Right kidney (tissue), 9 donors: ENCODE measurements at places on chromosomes 11 and 22.

DNA sequence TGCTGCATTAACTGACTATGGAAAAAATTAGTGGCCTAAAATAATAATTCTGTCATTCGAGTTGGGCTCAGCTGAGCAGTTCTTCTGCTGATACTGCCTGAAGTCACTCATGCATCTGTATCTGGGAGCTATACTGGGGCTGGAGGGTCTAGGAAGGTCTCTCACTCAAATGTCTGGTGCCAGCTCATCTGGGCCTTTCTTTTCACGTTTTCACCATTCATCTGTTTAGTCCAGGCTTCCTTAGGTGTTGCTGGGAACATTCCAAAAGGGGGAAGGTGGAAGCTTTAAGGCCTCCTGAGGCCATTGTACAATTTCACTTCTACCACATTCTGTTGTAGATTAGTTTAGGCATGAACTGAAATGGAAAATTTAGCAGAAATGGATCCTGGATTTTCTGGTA lies 28.0 kb downstream of the YAP1 start:
- no peak for DNase-seq

DNA sequence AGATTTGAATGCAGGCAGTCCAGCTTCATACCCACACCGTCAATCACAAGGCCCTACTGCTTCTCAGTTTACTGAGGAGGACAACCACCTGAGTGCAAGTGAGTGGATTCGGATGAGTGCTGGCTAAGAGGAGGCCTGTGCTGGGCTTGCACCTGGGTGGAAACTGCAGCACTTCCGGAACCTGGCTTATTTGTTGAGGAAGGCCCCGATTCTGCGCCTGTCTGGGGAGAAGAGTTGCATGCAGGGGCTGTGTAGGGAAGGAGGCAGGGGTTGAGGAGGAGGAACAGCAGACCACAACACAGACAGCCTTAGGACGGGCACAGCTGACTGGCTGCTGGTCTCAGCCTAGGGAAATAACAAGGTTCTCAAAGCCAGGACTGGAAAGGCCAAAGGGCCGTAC lies 20.8 kb downstream of the ABTB2 start:
- no peak for DNase-seq

GRCh38 chr22:47446331-47446730 lies 683.9 kb downstream of the TBC1D22A start:
- DNase-seq = peak; percentile 10

- no peak for DNase-seq
These were observed 2.4 kb downstream of the PAFAH1B2 start for GRCh38 chr11:117146521-117146920.

- no peak for DNase-seq
These were observed 1106.8 kb upstream of the RAG2 start for GRCh38 chr11:37704791-37705190.

GRCh38 chr11:108891909-108892511 lies 227.1 kb downstream of the DDX10 start:
- DNase-seq = no peak

DNA sequence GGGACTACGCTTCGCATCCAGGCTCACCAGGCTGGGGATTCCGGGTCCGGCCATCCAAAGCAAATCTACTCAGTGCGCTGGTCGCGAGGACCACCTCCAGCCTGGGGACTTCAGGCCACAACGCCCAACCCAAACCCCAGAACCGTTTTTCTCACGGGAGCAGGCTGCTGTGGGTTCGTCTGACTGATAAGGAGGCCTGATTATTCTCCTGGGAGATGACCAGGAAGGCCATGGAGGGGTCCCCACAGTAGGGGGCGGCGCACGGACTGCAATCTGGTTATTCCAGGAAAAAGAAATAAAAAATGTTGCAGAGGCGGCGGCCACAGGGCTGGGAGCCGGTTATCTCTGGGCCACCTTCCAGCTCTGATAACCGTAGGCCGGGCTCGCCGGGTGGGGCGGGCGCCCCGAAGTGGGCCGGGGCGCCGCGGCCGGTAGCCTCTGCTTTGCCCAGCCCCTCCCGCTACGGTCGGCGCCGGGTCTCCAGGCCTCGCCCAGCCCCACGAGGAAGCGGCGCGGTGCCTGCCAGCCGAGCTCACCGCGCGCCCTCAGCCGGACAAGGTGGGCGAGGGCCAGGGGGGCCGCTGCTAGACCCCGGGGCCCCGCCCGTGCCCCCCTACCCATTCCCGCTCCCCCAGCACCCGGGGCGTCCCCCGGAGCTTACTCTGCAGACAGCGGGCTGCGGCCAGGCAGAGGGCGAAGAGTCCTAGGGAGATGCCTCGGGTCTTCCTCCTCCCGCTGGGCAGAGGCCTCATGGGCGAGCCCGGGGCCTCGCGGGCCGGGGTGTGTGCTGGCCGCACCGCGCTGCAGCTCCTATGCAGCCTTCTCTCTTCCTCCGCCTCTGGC lies 446 bp downstream of the VSTM5 start:
- DNase-seq = peak; percentile 74

GRCh38 chr11:43367382-43368178 lies 8.9 kb downstream of the TTC17 start:
- DNase-seq = no peak

DNA sequence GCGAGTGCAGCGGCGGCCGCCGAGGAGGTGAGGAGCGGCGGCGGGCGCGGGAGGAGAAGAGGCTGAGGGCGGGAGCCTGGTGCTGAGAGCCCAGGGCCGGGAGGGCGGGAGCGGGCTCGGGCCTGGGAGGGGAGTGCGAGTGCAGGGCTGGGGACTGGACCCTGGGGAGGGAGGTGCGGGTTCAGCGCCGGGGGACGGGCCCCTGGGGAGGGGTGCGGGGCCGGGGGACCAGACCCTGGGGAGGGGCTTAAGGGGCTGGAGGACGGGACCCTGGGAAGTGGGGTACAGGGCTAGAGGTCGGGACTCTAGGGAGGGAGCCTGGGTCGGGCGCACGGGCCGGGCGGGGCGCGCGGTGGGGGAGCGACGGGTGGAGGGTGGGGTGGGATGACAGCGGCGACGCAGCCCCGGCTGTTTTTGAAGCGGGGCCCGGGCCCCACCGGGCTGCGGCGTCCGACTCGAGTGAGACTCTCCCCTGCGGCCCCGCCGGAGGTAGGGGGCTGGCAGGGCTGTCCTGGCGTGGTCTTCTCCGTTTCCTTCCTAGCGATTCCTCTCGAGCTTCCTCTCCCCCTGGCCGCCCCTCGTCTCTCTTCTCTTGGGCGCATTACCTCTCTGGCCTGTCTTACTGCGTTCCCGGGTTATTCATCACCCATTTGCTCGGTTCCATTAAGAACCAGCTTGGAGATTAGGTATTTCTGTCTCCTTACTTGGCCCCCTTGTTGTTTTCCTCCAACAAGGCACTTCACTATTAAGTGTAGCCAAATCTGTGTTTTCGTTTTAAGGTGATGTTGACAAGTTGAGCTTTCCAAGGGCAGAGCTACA lies 754 bp downstream of the NUP50 start:
- peak; percentile 47 for DNase-seq
